DMS79 (cell line): ENCODE measurements at places on chromosomes 2 and 18.

- DNase-seq, result peak; percentile 79
Measured at GRCh38 chr2:134372611-134373131, 118.8 kb downstream of the MGAT5 start.

- DNase-seq, result no peak
Measured at GRCh38 chr18:37539236-37539635, 26.4 kb downstream of the CELF4 start.

DNA sequence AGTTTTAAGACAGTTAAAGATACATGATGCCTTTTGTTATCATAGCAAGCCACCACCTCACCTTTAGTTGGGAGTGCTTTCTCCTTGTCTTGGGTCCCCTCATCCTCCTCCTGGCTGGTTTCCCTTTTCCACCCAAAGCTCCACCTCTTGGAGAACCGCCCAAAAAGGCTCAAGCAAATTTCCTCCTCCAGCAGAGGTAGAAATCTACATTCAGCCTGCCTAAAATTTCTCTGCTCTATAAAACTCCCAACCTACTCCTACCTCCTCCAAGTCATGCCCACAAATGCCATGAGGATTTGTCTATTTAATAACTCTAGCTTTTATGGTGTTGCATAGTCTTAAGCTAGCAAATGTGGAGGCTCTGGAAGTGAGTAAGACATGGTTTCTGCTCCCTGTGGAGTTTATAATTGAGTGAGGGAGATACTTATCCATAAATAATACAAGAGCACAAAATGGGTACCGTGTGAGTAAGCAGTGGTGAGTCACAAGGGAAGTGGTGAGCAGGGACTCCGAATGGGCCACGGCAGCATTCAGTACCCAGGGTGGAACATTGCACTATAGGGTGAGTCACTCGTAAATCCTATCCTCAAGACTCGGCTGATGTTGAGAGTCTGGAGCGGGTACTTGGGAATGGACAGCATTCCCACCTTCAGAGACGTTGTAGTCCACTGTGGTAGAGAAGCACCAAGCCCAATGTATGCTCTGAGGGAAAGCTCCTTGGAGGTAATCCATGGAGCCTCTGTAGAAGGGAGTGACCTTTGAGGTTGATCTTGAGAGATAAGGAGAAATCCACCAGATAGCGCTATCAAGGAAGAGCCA lies 146.3 kb downstream of the RTN4 start:
- no peak for DNase-seq

GRCh38 chr2:20450201-20450999 lies 3.5 kb downstream of the RHOB start:
- DNase-seq, result no peak

DNA sequence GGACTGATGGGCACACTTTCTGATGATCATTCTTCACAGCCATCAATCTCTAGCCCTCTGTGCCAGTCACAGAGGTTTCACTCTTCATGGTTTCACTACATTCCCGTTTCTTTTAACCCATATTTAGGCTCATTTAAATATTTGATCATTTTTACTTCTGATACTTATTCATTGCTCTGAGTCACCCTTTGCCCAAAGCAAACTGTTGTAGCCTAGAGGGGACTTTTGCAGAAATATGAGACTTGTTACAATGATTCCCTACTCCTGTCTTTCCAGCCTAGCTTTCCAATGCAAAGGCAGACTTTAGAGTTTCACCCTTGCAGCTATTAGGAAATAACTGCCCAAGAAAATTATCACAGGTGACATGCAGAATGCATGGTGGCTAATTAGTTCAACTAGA lies 444.2 kb downstream of the PTPRM start:
- no peak for DNase-seq

DNA sequence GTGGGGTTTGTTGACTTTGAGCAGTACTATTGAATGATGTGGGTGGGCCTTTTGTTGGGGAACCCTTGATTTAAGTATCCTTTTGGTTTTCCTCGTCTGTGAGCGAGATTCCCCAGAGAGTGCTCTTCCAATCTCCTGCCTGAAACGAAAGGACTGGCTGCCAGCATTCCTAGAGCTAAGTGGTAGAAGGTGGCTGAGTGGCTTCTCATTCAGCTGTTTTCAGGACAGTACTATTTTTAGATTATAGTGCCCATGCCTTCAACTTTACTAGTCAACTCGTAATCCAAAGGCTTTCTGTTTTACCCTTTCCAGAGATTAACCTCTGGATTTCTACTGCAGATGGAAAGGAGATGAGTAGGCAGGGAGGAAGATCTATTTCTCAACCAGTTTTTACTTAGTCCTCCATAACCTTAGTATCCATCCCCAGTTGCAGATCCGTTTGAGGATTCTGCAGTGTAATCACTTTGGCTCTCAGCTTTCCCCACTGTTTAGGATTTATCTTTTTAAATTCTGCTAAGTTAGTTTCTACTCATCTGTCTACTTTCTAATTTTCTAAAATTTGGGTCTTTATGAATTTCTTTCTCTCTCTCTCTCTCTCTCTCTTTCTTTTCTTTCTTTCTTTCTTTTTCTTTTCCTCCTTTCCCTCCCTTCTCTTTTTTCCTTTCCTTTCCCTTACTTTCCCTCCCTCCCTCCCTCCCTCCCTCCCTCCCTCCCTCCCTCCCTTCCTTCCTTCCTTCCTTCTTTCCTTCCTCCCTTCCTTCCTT lies 9.2 kb downstream of the SLC4A1AP start:
- no peak for DNase-seq

DNA sequence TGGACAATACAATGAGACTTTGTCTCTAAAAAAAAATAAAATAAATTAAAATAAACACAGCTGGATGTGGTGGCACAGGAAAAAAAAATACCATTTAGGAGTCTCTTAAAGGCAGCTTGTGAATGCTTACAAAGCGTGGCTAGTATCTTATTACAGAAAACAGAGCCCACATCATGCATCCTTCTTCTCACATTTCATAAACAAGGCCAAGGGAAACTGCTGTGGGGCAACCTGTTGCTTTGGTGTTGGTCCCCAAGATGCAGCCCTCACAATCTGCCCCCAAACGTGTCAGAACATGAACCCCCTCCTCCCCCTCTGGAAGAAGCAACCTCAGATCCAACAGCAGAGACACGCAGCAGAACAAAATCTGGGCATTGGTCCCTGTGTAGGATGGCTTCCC lies 2.6 kb downstream of the SLC14A1 start:
- no peak for DNase-seq

DNA sequence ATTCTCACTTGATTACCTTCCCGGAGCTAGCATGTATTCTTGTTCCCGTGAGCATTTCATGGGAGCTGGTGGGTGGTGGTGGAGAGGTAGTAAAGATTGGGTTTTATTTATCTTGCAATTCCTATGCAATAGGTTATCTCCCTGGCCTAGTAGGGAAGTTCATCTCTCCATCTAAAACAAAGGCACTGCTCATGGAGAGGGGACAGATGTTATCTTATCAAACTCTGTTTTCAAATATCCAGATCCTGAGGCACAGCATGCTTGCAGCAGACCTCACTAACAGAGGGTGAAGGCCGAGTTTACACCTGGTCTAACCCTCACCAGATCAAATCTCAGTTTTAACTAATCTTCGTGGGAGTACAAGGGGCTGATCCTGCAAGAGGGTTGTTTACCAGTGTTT lies 98.9 kb downstream of the CYRIA start:
- no peak for DNase-seq
